ENCODE measurements at places on chromosomes 7 and 10. TPM values are rescaled to one million over a fixed set of nuclear protein-coding genes. Genes with fewer than 3 reads are reported as not detected.

The SLC39A12 gene
- total RNA-seq: 2.2 TPM

The MCU gene
- total RNA-seq: 41.0 TPM

The NKX1-2 gene
- 0.47 TPM for total RNA-seq

The NOD1 gene
- total RNA-seq: 1.9 TPM
